ENCODE measurements at places on chromosomes 4 and X.

GRCh38 chr4:88341227-88342192, 37.1 kb upstream of the HERC6 start:
- DNase-seq: peak; percentile 36

- no peak for DNase-seq
These were observed 669 bp downstream of the TMEM150C start for GRCh38 chr4:82560853-82561785.

DNA sequence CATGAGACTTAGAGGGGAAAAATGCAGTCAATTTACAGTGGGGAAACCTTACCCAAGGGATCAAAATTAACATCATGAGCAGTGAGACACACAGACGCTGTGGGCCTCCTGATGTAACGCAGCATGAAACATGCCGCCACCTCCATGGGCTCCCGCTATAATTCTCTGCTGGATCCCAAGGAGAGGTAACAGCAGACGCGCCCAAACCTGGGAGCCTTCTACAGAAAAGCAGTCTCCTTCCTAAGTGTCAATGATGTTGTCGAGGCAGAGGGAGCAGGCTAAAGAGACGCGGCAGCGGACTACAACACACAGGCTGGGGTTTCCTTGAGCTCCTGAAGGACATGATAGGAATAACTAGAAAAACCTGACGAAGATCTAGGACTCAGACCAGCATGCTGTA, 142.3 kb downstream of the AFAP1 start:
- DNase-seq: no peak

DNA sequence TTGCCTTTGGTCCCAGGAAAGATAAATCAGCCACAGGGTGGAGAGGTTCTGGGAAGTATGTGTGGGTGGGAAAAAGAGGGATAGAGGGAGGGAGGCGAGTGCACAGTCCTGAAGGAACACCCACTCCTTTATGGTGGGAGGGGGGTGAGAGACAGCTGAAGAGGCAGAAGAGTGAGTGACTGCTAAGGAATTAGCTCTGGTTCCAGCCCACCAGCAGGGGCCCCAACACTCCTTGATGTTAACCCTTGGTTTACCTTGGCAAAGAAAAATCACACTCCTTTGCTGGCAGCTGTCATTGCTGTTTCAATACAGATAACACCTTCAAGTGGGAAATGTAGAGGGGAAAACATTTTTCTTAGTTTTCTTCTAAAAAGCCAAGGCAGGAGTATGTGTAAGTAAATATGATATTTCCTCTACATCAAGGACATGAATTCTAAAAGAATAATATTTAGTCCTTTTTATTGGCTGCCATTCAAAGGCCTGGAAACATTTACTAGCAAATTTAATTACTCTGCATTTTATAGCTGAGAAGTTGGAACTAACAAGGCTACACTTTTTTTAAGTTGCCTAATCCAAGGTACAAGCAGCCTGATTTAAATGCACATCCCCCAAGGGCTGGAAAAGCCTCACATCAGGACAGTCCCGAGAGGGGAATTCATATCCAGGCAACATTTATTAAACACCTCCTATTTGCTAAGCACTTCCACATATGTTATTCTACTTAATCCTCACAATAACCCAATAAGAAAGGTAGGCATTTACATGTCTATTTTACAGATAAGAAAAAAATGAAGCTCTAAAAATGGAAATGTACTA, 81.7 kb downstream of the HS6ST2 start:
- peak; percentile 38 for DNase-seq

GRCh38 chrX:126551725-126552312, 795 bp downstream of the DCAF12L1 start:
- no peak for DNase-seq

GRCh38 chrX:97050392-97050791, 166.7 kb downstream of the RPA4 start:
- no peak for DNase-seq

GRCh38 chrX:111164728-111165127, 68.7 kb downstream of the PAK3 start:
- no peak for DNase-seq

DNA sequence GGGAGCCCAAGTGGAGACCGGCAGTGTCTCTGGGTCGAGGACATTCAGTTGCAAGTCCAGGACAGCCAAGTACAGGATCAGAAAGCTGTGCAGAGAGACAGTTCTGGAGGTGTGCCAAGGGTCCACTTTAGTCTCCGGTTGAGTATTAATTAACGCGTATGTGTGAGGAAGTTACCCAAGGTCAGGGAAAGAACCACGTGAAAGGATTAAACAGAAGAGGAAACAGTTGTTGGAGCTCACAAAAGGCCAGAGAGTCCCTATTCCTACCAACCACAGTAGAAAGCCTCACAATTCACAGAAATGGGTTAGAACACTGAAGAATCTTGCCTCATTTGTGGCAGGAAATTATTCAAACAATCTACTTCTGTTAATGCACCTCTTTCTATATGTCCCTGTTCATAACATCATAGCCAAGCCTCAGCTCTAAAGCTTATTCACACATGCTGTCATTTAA, 17.9 kb upstream of the NSUN7 start:
- peak; percentile 31 for DNase-seq

GRCh38 chr4:90207887-90208454, 80.8 kb downstream of the CCSER1 start:
- DNase-seq: no peak

DNA sequence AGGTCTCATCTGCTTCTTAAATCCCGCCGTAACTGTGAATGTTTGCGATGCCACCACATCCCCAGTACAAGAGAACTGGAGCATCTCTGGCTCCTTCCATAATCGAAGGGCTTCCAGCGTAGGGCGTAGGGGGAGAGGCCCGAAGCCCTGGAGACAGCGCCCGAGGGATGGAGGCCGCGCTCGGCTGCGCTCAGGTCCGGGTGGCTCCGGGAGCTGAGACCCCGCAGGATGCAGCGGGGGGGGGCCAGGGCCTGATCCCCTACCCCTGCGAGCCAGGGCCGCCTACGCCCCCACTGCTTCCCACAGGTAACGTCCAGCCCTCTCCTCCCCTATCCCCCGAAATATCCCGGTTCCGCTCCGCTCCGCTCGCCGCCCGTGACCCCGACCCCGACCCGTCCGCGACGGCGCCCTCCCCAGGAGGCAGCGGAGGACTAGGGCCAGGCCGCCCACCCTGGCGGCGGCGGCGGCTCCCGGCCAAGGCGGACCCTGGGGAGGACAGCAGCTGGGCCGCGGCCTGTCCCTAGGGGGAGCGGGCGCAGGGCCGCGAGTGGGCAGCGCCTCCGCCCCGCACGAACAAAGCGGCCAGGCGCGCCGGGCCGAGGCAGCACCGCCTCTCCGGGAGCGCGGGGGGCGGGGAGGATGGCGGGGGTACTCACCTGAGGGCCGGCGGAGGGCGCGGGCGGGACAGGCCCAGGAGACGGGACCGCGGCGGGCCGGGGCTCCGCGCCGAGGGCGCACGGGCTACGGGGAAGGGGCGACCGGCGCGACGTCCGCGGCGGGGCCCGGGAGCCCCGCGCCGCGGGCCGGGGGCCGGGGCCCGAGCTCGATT, 723 bp downstream of the WDFY3 start:
- no peak for DNase-seq

- peak; percentile 51 for DNase-seq
These were observed 135.3 kb upstream of the LDB2 start for GRCh38 chr4:17033768-17034181.

GRCh38 chrX:76427560-76428242, at the start of gene MAGEE1:
TSS of gene MAGEE1 (plus strand) at chrX:76427710. CDS start at chrX:76427931, 221 bp downstream.
- DNase-seq: peak; percentile 50

GRCh38 chr4:107392951-107393350, 327.1 kb downstream of the PAPSS1 start:
- no peak for DNase-seq

DNA sequence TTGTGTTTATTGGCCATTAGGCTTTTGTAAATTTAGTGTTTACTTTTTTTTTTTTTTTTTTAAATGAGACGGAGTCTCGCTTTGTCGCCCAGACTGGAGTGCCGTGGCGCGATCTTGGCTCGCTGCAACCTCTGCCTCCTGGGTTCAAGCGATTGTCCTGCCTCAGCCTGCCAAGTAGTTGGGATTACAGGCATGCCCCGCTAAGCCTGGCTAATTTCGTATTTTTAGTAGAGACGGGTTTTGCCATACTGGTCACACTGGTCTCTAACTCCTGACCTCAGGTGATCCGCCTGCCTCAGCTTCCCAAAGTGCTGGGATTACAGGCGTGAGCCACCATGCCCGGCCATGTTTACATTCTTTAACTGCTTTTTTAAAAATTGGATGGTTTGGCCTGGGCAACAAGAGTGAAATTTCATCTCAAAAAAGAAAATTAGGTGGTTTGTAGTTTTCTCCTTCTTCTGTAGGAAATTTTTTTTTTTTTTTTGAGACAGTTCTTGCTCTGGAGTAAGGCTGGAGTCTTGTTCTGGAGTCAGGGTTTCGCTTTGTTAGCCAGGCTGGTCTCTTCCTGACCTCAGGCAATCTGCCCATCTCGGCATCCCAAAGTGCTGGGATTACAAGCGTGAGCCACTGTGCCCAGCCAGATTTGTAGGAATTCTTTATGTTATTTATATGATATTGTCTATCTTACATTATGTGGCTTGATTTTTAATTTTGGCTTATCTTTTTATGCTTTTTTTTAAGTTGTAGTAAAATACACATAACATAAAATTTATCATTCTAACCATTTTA, 15.1 kb downstream of the UBE2K start:
- no peak for DNase-seq

GRCh38 chr4:42633605-42634388, 23.1 kb downstream of the ATP8A1 start:
- no peak for DNase-seq

- no peak for DNase-seq
These were observed 1087.4 kb upstream of the SLIT2 start for GRCh38 chr4:19164334-19164733.

- no peak for DNase-seq
These were observed 996.4 kb downstream of the C4orf33 start for GRCh38 chr4:130092187-130093015.

- no peak for DNase-seq
These were observed 134.3 kb downstream of the MID1IP1 start for GRCh38 chrX:38935561-38935960.

DNA sequence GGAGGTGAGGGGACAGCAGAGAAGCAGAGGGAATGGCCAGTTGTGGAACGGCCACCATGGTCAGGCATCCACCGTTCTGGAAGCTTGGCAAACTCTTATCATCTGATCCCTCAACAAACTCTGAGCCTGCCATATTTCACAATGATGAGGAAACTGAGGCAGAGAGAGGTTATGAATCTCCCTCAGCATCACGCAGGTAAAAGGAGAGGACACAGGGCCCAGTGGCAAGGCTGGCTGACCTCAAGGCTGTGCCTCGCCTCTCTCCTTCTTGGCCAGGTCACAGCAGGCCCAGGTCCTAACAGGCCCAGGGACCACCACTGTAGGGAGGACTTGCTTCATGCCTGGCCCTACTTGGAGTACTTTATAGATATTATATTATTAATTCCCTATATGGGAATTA, 242.8 kb downstream of the EVC2 start:
- no peak for DNase-seq

- DNase-seq: peak; percentile 53
These were observed 47.8 kb upstream of the SETD7 start for GRCh38 chr4:139603576-139604410.

DNA sequence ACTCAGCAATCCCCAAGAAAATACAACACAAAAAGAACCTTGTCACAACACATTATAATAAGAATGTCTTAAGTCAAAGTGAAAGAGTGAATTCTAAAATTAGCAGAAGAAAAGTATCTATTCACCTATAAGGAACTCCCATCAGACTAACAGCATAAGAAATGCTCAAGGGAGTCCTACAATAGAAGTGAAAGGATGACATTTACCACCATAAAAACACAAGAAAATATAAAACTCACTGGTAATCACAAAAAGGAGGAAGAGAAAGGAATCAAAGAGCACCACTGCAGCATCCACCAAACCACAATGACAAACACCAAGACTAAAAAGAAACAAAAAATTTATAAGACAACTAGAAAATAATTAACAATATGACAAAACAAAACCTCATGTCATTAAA, 257.0 kb upstream of the AGTR2 start:
- DNase-seq: no peak

DNA sequence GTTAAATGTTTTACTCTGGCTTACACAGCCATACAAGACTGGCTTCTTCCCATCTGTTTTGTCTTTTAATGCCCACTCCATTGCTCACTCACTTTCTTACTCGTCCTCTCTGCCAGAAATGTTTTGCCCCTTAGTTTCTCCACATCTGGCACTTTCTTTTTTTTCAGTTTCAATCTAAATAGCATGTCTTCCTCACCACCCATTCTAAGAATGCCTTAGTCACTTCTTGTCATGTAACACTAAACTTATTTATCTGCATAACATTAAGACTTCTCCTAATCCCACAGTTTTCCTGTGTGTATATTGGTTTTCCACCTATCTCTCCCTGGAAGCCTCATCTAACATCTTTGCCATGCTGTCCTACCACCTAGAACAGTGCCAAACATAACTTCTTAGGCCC, 119.3 kb downstream of the ADAMTS3 start:
- DNase-seq: no peak

DNA sequence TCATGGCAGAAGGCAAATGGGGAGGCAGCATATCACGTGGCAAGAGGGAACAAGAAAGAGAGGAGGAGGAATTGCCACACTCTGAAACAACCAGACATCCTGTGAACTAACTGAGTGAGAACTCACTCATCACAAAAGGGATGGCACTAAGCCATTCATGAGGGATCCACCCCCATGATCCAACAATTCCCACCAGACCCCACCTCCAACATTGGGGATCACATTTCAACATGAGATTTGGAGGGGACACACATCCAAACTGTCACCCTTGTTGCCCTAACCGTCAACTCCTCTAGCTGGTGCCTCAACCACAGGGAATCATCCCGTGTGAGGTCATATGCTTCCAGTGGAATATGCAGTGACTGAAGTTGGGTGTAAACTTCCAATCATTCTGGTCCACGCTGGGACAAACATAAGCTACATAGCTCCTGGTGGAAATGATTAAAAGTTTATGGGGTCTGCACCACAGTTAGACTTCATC, 62.5 kb downstream of the TEX13C start:
- DNase-seq: no peak

- no peak for DNase-seq
These were observed 315.6 kb upstream of the SMIM31 start for GRCh38 chr4:164438321-164438720.

DNA sequence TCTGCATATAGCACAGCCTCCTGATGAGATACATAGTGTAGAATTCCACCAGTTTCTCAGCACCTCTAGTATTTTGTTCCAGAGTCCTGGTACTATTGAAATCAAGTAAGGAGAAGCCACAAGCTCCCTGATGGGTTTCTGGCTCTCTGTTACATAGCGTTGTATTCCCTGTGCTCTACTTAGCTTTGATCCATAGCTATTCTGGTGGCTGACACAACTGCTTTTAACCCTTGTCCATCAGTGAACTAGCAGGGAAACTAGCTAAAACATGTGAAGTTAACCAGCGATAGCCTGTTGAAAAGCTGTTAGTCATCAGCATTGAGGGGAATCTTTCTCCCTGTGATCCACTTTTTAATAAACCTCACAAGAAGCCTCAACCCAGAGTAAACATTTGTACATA, 26.9 kb downstream of the NIPAL1 start:
- DNase-seq: no peak

GRCh38 chrX:44422631-44423030, 79.2 kb upstream of the EFHC2 start:
- no peak for DNase-seq

Data from right renal pelvis (tissue), 4 donors.